Choroid plexus epithelial cell (primary cell): ENCODE measurements at places on chromosomes 4 and X.

DNA sequence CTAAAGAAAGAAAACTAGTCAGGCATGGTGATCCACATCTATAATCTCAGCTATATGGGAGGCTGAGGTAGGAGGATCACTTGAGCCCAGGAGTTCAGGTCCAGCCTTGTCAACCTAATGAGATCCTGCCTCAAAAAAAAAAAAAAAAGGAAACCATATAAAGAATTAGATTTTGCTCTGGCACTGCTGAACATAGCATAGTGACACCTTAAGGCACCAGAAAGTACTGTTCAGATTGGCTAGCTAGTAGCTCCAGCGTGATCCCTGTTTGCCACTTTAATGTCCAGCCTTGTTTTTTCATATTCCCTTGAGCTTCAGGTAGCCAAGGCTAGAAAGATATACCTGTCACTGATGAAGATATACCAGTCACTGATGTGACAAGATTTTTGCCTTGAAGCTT is 34.1 kb downstream of the EXOC1 start:
- no peak for DNase-seq

- no peak for DNase-seq
Measured at GRCh38 chr4:183773790-183774189, 114.7 kb downstream of the TRAPPC11 start.

GRCh38 chrX:29652484-29652883 is 562.9 kb upstream of the MAGEB2 start:
- DNase-seq: peak; percentile 81

GRCh38 chr4:186286581-186286980 is 20.6 kb downstream of the F11 start:
- no peak for DNase-seq

GRCh38 chr4:147954850-147955249 is 223.0 kb downstream of the ARHGAP10 start:
- no peak for DNase-seq

DNA sequence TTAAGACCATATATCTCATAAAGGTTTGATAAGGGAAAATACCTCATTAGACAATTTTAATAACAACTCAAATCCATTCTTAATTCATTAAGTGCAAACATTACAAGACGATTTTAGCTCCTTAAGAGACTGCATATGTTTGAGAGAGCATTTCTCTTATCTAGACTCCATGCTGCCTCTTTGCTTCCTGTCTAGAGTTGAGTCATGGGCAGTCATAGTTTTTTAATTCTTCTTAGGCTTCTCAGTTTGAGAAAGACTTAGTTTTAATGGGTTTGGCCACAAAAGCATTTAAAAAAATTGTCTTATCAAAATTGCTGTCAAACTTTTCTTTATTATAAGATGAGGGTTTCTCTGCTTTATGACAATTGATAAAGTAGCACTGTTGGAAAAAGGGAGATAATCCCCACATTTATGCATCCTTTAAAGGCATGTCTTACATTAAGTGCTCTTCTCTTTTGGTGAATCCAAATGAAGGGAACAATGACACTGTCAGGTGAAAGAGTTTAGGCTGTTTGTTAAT is 713.4 kb downstream of the PCDH18 start:
- peak; percentile 71 for DNase-seq

DNA sequence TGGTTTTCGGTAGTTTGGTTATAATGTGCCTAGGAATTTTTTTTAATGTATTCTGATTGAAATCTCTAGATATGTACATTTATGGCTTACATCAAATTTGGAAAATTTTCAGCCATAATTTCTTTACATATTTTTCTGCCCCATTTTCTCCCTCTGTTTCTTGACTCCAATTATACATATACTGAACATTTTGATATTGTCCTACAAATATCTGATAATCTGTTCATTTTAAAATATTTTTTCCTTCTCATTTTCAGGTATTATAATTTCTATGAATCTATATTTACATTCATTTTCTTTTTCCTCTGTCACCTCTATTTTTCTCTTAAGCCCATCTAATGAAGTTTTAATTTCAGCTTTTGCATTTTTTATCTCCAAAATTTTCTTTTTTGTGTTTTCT is 82.7 kb upstream of the TMLHE start:
- no peak for DNase-seq
